ENCODE measurements at places on chromosomes 11 and 22.

DNA sequence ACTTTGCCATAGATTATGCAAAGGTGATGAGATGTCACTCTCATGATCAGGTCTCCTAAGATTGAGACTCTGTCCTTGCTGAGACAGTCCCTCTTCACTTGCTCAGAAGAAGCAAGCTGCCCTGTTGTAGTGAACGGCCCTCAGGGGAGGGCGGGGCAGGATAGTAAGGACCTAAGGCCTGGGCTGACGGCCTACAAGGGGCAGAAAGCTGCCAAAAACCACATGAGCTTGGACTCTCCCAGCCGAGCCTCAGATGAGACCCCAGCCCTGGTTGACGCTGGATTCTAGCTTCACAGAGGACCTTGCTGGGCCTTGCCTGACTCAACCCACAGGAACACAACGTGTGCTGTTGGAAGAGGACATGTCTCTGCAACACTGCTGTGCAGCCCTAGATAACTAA lies 1182.5 kb downstream of the TBC1D22A start:
- no peak for DNase-seq

GRCh38 chr22:49532869-49533802 lies 294.5 kb downstream of the BRD1 start:
- no peak for DNase-seq

GRCh38 chr22:37509059-37509860 lies 10.0 kb downstream of the CARD10 start:
- no peak for DNase-seq

- DNase-seq, result no peak
Observed at GRCh38 chr22:16819249-16819648, 6.0 kb downstream of the XKR3 start.

- no peak for DNase-seq
Observed at GRCh38 chr22:24247011-24247507, 2.2 kb upstream of the GGT5 start.

DNA sequence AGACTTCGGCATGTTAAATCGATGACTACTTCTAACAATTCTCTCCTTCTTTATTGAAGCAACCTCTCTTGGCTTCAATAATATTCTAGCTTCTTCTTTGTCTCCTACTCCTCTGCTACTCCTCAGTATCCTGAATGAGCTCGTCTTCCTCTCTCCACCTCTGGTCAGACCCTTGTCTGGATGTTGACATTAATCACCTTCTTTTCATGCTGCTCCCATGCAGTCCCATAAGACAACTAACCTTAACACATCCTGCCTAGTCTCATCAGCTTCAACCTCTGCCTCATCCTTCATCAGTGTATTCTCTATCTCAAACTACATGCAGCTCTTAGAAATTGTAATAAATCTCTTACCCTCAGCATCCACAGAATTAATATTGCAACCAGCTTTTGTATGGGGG lies 695.6 kb downstream of the CNTN5 start:
- no peak for DNase-seq

DNA sequence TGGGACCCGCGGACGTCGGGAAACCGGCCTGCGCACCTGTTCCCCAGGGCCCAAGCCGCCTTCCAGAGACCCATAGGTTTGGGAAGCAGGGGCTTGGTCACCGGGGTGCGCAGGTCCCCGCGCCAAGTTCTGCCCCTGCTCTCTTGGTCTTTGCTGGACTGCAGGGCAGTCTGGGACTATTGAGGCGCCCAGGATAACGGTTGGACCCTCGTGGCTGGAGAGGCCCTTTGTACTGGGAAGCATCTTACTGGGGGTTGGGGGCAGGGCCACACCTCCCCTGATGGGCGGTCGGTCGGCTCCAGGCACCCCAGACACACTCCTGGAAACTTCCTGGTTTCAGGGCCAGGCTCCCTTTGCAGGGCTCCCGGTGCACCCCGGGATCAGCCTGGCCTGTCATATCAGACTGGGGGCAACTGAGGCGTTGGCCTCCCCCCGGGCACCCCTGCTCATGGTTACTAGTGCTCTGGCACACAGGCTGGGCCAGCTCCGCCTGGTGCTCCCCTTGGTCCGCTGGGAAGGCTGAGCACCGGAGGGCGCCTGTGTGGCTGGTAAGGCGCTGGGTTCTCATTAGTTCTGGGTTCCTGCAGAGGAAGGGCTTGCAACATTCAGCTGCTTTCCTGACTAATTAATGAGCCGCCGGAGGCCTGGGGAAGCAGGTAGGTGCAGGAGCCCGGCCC lies 1250.5 kb downstream of the BRD1 start:
- no peak for DNase-seq

GRCh38 chr22:48894804-48895250 lies 932.8 kb downstream of the BRD1 start:
- DNase-seq, result no peak

DNA sequence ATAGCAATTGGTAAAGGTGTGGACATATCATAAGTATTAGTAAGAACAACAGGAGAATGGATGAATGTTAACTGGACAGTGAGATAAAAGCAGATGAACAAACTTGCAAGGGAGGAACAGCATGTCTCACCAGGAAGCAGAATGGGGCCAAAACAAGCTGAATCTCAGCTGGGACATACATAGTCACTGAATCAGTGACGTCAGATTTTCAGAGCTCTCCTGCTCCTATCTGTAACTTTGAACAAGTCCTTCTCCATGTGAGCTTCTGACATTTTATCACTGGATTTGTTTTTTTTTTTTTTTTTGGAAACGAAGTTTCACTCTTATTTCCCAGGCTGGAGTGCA lies 118.7 kb downstream of the BBOX1 start:
- DNase-seq, result no peak

- no peak for DNase-seq
Observed at GRCh38 chr11:18752502-18752901, 26.5 kb upstream of the IGSF22 start.

GRCh38 chr11:45213316-45213665 lies 66.9 kb downstream of the PRDM11 start:
- no peak for DNase-seq

GRCh38 chr22:46673205-46673604 lies 53.0 kb downstream of the GRAMD4 start:
- no peak for DNase-seq

GRCh38 chr11:111589886-111590499 lies 12.3 kb upstream of the SIK2 start:
- no peak for DNase-seq

DNA sequence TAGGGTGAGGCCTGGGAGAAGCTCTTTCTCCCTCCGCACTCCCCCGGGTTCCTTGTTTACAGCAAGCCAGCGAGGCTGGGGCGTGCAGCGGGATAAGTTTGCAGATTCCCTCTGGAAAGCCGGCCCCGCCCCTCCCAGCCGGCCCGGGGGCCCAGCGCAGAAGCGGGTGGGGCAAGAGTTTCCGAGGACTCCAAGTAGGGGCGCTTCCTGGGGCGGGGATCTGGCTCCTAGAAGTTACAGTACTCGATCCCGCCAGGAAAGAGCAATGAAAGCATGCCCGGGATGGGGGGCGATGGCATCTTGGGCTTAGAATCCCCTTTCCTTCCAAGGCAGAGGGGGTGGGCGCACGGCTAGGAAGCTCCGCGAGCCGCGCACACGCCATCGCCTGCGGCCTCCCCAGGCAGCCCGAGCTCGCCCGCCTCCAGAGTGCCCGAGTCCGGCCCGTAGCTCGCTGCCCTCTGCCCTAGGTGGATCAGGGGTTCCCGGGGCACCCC lies 385 bp downstream of the TST start:
- peak; percentile 44 for DNase-seq

GRCh38 chr11:34308913-34309585 lies 48.8 kb downstream of the ABTB2 start:
- peak; percentile 62 for DNase-seq

DNA sequence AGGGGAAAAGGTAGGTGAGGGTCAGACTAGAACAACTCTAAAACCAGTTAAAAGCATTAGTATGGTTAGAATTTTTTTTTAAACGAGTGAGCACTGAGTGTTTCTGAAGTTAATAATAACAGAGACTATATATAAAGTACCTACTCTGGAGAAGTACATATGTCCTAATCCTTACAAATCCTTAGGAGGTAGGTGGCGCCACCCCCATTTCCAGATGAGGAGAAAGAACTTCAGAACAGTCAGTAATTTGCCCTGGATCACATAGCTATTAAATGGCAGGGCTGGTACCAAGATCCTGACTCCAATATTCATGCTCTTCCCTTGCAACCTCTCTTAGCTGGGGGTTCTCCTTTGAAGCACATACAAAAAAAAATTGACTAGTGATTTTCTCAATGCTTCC lies 80.5 kb downstream of the CLPB start:
- peak; percentile 13 for DNase-seq

GRCh38 chr22:33054001-33054675 lies 4.0 kb downstream of the SYN3 start:
- no peak for DNase-seq

- DNase-seq, result no peak
Observed at GRCh38 chr22:26318975-26319374, 110.1 kb upstream of the ASPHD2 start.

- DNase-seq, result no peak
Observed at GRCh38 chr11:555227-555779, 5.2 kb downstream of the LMNTD2 start.

- DNase-seq, result no peak
Observed at GRCh38 chr11:66087148-66087908, 17.3 kb downstream of the PACS1 start.

DNA sequence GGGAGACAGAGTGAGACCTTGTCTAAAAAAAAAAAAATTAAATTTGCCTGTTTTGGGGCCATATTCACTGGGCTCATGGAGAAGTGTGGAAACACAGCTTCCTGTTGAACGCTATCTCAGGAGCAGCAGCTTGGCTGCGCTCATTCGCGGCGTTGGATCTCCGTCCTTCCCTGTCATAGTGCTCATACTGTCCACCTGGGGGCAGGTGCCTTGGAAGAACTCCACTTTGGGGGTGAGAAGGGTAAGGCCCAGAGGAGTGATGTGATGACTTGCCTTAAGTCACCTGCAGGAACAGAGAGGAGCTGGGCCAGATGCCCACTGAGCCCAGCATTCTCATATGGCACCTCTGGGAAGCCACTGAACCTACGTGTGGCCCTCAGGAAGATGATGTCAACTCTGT lies 82.8 kb downstream of the CABIN1 start:
- DNase-seq, result no peak

GRCh38 chr11:43381802-43382201 lies 23.1 kb downstream of the TTC17 start:
- no peak for DNase-seq

All from kidney tubule cell (primary cell).